Stimulated activated CD8-positive, alpha-beta memory T cell treated with anti-CD3 and anti-CD28 coated beads, Interleukin-15, amount 100 ng/mL, for 48 hours (primary cell): ENCODE measurements at places on chromosomes 4 and X.

DNA sequence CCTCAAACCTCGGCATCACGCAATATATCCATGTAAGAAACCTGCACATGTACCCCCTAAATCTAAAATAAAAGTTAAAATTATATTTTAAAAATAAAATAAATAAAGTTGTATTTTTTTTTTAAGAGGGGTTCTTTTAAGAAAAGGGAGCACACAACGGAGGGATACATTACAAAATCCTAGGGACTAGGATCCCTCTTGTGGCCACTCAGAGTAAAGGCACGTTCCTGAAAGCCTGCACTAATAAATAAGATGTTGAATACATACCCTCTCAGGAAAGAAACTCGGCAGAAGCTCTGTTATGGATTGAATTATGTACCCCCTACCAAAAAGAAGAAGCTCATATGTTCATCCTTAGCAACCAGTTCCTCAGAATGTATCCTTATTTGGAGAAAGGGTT, 50.9 kb upstream of the PRDX4 start:
- DNase-seq, result no peak

DNA sequence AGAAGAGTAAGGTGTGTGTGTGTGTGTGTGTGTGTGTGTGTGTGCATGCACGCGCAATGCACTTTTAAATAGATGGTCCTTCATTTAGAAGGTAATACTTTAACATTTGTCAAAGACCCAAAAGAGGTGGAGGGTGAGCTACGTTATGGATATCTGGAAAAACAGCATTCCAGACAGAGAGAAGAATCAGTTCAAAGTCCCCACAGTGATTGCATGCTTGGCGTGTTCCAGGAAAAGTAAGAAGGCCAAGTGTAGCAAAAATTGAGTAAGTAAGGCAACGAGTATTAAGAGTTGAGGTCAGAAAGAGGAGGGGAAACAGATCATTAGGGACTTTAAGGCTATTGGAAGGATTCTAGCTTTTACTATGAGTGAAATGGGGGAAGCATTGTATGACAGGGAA, 21.9 kb upstream of the GABRE start:
- DNase-seq, result no peak

GRCh38 chr4:66956426-66956825, 588.9 kb downstream of the CENPC start:
- DNase-seq, result no peak

DNA sequence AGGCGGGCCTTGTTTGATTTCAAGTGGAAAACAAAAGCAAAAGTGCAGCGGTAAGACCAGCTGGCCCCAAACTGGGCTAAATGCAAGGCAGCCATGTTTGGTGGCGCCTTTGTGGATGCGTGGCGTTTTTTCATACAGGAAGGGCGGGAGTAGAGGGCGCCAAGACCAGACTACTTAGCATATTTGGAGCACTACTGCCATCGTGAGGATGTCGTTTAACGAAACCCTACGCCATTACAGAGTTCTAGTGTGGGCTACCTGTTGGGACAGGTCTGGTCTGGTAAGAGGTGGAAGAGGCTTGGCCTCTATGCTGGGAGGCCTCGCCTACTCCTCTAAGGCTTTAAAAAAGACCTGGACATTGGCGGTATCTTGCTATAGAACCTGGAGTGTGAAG, 230.7 kb upstream of the STK26 start:
- no peak for DNase-seq

DNA sequence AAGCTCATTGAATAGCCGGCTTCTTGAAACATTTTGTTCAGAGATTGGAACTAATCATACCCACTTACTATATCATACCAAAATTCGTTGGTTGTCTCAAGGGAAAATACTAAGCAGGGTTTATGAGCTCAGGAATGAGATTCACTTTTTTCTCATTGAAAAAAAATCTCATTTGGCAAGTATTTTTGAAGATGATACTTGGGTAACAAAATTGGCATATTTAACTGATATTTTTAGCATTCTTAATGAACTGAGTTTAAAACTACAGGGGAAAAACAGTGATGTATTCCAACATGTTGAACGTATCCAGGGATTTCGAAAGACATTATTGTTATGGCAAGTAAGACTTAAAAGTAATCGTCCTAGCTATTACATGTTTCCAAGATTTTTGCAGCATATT, 6.4 kb downstream of the FAM200B start:
- no peak for DNase-seq

DNA sequence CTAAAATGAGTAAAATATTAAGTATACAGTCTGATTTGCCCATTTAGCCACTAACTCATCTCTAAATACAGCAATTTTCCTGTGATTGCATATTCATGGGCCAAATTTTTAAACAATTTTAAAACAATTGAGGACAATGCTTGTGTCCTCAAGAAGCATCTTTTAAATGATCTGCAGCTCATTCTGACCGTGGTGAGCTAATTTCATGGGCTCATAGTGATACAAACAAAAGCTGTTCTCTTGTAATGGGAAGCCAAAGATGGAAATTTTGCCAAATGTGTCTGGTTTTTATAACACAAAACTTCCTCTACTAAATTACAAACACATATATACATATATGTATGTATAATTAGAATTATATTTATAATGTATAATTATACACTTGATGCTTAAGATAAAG, 39.7 kb downstream of the HMGB2 start:
- DNase-seq, result no peak

DNA sequence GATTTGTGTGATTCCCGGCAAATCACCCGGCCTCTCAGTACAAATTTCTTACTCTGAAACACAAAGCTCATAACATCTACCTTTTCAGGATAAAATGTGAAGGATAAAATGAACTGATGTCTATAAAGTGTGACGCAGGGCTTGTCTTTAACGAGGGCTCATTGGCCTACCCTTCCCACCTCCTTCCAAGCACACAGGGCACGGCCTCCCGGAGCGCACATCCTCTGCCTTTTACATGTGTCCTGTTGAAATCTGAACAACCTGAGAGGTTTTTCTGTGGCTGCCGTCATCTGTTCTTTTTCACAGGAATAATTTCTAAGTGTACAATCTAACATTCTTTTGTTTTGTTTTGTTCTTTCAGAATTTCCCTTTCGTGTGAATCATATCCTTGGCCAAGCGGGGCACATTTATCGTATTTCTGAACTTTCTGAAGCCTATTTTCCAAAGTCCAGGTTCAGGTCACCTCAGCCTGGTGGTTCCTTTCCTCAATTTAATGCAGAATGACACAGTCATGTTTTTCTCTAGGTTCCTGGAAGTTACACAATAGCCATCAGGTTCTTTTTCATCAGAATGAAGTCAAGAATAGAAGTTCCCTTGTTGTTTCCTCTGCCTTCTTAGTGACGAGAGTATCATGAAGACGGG, 53.1 kb upstream of the SPRY1 start:
- no peak for DNase-seq

DNA sequence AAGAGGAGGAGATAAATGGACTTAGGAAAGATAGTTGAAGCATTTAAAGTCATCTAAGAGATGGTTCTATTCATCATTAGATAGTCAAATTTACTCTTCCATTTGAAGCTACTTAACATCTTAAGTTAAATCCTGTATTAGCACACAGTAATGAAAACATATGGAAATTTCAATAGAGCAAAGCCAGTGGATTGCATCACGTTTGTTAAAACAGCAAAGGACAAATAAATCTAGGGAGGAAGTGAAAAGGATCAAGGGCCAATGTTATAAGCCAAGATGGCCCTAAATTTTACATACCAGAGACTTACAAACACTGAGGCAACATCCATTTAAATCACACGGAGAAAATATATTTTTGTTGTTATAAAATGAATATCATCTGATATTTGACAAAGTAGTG, 602.8 kb downstream of the INPP4B start:
- no peak for DNase-seq

DNA sequence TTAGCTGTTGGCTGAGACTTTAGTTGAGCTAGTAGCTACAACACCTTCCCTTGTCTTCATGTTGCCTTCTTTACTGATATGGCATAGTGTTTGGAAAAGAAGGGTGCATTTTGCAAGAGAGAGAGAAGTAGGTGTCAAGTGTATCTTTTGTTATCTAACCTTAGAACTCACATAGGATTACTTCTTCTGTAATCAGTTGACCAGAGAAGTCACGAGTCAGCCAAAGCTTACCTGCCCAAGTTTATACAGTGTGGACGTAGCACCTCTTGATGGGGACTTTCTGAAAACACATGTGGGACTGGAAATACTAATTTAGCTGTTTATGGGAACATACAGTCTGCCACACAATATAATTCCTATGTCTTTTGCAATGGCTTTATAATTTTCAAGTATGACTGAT, 56.0 kb downstream of the UGT8 start:
- no peak for DNase-seq

GRCh38 chr4:40629401-40630334, at the start of gene RBM47:
TSS of gene RBM47 (minus strand) at chr4:40629864. CDS start at chr4:40438893, 190,971 bp downstream.
- DNase-seq, result no peak

- DNase-seq, result no peak
Measured at GRCh38 chr4:185086053-185086452, 57.0 kb upstream of the SLC25A4 start.

DNA sequence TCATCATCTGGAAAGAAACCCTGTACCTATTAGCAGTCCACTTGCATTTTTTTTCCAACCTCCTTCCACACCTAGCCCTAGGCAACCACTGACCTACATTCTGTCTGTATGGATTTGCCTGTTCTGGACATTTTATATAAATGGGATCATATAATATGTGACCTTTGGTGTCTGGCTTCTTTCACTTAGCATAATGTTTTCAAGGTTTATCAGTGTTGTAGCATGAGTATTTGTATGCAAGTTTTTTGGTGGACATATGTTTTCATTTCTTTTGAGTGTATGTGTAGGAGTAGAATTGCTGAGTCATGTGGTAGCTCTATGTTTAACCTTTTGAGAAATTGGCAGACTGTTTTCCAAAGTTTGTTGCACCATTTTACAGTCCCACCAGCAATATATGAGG, 198.6 kb downstream of the CEP135 start:
- DNase-seq, result no peak

- DNase-seq, result no peak
Measured at GRCh38 chr4:72397314-72397713, 171.7 kb downstream of the ADAMTS3 start.

- DNase-seq, result no peak
Measured at GRCh38 chr4:60780874-60781273, 419.3 kb upstream of the ADGRL3 start.

DNA sequence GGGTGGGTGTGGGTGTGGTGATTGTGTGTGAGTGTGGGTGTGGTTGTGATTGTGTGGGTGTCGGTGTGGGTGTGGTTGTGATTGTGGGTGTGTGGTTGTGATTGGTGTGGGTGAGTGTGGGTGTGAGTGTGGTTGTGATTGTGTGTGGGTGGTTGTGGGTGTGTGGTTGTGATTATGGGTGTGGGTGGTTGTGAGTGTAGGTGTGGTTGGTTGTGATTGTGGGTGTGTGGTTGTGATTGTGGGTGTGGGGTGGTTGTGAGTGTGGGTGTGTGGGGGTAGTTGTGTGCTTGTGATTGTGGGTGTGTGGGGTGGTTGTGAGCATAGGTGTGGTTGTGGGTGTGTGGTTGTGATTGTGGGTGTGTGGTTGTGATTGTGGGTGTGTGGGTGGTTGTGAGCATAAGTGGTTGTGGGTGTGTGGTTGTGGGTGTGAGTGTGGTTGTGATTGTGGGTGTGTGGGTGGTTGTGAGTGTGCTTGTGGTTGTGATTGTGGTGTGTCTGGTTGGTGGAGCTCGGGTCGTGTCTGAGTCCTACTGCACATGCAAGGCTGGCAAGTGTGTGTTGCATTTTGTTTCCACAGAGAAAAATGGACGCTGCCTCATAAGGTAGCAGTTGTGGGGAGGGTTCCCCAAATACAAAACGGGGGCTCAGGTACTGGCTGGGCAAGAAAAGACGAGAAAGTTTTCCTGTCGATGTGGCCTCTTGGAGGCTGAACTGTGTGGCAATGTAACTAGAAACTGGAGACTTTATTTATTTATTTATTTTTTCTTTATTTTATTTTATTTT, 116.7 kb downstream of the UBE2K start:
- DNase-seq, result no peak

DNA sequence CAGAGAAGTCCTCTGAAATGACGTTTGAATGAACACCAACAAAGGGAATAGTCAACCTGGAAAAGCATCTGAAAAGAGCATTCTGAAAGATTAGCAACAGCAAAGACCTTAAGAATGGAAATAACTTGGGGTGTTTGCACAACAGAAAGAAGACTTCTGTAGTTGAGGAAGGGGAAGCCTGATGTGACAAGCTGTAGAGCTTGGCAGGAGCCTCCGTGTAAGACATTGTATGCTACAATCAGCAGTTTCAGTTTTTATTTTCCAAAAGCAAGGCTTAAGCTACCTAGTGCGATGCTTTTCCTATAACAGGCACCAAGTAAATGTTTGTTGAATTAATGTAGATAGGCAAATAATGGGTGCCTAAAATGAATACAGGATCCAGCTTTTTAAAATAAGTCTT, 484.0 kb downstream of the SPRY1 start:
- no peak for DNase-seq

DNA sequence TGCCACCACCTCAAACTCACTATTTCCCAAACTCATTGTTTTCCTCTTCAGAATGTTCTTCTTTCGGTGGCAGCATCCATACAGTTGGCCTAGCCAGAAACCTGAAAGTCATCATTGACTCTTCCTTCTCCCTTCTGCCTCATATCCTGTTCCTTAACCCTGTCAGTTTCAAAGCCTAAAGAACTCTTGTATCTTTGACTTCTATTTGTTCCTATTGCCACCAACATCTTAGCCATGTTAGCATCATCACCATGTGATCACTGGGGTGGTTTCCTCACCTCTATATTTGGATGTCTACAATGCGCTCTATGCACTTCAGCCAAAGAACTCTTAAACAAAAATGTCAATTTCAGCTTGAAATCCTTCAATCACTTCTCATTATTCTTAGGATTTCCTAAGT, 29.0 kb downstream of the DDX60L start:
- no peak for DNase-seq

DNA sequence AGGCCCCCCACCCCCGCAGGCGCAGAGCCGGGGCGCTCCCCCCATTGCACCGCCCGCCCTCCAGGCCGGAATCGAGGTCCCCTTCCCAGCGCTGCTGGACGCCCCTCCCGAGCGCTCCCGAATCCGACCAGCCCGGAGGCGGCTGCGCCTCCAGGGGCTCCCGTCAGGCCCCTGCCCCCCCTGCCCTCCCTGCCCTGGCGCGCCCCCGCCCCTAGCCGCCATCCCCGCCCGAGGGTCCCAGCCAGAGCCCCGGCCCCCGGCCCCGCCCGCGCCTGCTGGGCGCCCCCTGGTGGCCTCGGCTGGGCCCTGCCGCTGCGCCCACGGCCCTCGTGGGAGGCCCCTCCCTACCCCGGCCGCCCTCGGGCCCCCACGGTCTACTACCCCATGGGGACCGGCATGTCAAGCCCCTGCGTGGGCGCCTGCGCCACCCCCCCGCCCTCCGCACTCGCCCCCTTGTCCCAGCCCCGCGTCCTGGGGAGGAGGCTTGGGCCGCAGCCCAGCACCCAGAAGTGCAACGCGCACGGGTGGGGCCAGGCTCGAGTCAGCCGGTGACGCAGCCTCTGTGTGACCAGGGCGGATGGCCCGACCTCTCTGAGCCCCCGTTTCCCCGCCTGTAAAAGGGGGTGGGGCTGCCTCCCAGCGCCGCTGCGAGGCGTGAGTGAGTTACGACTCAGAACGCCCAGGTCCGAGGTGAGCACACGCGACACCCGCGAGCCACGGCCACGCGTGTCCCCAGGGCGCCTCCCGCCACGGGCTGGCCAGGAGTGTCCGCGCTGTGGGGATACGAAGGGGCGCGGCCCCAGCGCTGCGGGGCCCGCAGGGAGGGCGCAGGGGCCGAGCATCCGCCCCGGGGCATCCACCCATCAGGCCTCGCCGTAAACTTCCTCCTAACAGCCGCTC, 104.9 kb downstream of the FAM53A start:
- peak; percentile 69 for DNase-seq
